Osteocyte (in vitro differentiated cells): ENCODE measurements at places on chromosomes 6 and 20. TPM values are rescaled to one million over a fixed set of nuclear protein-coding genes. Genes with fewer than 3 reads are reported as not detected.
A peak's percentile ranks its signal among the peaks of the same experiment; 100 is the strongest.

- no peak overlapping the region for H3K4me3 ChIP-seq
- no peaks in the 10 kb centered on the region for H3K36me3 ChIP-seq
- peaks cover 7% of the 10 kb centered on the region for H3K4me1 ChIP-seq
- H3K27ac ChIP-seq, result no peak overlapping the region
Observed at GRCh38 chr6:136539967-136540652, 10.1 kb downstream of the MAP7 start.

GRCh38 chr6:139296927-139297326, 5.1 kb upstream of the TXLNB start:
- no peak overlapping the region for H3K4me3 ChIP-seq
- DNase-seq, result no peak
- H3K36me3 ChIP-seq, result peaks cover 2% of the 10 kb centered on the region
- H3K27me3 ChIP-seq, result peaks cover under 1% of the 10 kb centered on the region

Gene PNLDC1
- not detected in 2 replicates for total RNA-seq

Gene CFAP61
- not detected in 2 replicates for total RNA-seq

DNA sequence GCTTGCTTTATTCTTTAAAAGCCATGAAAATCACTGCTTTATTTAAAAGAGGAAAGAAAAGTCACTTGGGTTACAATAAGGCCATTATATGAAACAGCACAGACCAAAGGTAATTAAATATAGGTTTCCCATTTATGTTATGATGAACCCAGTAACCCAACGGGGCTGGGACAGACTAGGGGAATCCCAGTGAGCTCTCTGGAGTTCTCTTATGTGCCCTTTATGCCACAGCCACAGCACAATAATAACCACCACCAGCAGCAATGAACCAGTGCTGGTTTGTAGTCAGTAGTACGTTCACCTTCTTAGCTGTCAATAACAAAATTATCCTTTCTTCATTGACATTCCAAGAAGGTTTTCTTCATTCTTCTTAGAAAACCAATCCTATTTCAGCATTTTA, 87.4 kb downstream of the KIF13A start:
- H3K36me3 ChIP-seq, result peaks cover 36% of the 10 kb centered on the region
- no peak overlapping the region for H3K4me3 ChIP-seq
- no peaks in the 10 kb centered on the region for H3K27me3 ChIP-seq

- no peak within 1 kb of the TSS for H3K27ac ChIP-seq
- H3K4me1 ChIP-seq, result no peaks in the 10 kb centered on the region
- no peak for DNase-seq
- peaks cover 5% of the 10 kb centered on the region for H3K27me3 ChIP-seq
- no peak within 1 kb of the TSS for H3K4me3 ChIP-seq
Observed at GRCh38 chr20:17699931-17700351, at the start of gene BANF2. TSS of gene BANF2 (plus strand) at chr20:17699966. CDS start at chr20:17725026, 25,060 bp downstream.

DNA sequence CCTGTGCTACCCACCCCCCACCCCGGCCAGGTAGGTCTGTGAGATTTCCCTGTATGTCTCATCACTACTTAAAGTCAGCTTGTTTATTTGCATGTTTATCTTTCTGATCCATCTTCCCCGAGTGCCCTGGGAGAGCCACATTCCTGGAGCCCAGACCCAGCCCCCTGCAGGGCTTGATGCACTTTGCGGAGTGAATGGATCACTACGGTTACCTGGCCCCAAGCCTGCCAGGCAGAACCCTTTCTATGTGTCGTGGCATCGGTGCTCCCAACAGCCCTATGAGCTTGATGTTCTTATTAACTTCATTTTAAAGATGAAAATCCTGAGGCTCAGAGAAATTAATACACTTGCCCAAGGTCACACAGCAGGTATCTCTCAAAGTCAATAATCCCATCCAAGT, 13.6 kb upstream of the SLCO4A1 start:
- DNase-seq, result no peak
- H3K27me3 ChIP-seq, result peaks cover 19% of the 10 kb centered on the region
- peaks cover 12% of the 10 kb centered on the region for H3K4me1 ChIP-seq
- no peak overlapping the region for H3K4me3 ChIP-seq
- no peak overlapping the region for H3K27ac ChIP-seq

DNA sequence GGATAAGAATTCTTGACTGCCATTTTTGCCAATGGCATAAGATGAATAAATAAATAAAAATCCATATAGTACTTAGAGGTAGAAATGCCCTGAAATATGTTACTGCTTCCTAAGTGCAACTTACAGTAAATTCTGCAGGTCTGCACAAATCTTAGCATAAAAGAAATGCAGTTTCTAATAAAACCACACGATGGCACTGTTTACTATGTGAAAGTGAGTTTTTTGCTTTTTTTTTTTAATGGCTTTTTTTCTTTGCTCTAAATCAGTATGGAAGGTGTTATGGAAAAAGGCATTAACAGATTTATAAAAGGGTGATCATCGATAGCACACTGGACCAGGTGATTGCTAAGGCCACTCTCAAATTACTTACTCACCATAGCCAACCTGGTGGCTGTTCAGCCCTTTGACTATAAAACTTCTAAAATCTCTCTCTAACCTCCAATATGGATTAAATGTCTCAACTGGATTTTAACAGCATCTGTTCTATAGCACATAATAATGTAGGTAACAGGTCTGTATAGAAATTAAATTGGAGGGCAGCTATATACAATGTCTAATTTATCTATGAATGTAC, 45.8 kb downstream of the AHI1 start:
- no peak overlapping the region for H3K4me3 ChIP-seq
- DNase-seq, result no peak
- no peaks in the 10 kb centered on the region for H3K4me1 ChIP-seq
- H3K27ac ChIP-seq, result no peak overlapping the region
- peaks cover 14% of the 10 kb centered on the region for H3K36me3 ChIP-seq

DNA sequence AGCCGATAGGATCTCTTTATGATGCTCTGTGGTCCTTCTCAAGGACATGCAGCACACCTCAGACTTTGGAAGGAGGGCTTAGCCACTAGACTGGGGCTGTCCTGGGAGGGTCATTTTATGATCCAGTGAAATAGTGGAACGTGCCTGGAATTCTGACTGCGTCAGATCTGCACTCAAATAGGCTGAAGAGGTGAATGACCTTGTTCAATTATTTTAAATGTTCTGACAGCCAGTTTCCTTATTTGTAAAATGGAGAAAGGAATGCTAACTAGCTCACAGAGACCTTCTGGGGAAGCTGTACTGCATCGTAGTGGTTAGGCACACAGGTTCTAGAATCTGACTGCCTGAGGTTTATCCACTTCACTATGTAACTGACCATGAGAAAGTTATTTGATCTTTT, 587.5 kb downstream of the MAFB start:
- peaks cover 35% of the 10 kb centered on the region for H3K27me3 ChIP-seq
- no peaks in the 10 kb centered on the region for H3K4me1 ChIP-seq
- no peak overlapping the region for H3K4me3 ChIP-seq
- no peak overlapping the region for H3K27ac ChIP-seq
- DNase-seq, result no peak

DNA sequence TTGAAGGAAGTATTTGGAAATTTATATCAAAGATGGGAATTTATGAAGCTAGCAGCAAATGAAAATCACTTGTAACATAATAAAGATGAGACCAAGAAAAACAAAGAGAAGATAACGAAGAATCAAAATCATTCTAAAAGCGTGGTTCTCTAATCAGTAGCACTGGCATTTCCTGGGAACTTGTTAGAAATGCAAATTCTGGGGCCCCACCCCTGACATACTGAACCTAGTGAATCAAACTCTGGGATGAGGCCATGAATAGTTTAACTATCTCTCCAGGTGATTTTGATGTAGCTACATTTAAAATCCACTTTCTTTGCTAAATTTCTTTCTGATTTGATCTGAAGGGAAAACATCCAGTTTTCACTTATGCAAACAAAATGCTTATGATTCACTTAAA, 1075.6 kb downstream of the HACE1 start:
- H3K36me3 ChIP-seq, result no peaks in the 10 kb centered on the region
- peaks cover 2% of the 10 kb centered on the region for H3K27me3 ChIP-seq
- H3K27ac ChIP-seq, result no peak overlapping the region
- DNase-seq, result no peak
- no peak overlapping the region for H3K4me3 ChIP-seq

DNA sequence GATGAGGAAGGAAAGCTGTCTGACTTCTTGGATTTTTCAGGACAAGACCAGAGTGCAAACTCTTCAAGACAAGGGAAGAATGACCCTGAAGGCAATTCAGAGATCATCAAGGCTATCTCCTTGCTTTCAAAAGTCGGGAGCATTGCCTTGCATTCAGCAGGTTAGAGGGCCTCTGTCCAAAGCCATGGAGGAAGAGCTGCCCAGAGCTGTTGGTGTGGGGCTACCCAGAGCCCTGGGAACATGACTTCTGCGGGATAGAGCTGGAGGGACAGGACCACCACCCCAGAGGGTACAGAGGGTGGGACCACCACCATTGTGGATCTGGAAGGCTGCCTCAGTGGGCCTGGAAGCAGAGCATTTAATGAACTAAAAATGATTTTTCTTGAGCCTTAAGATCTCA, 5.2 kb upstream of the SRXN1 start:
- peaks cover 12% of the 10 kb centered on the region for H3K27me3 ChIP-seq
- no peak overlapping the region for H3K4me3 ChIP-seq
- no peaks in the 10 kb centered on the region for H3K36me3 ChIP-seq
- DNase-seq, result no peak
- peaks cover 25% of the 10 kb centered on the region for H3K4me1 ChIP-seq

DNA sequence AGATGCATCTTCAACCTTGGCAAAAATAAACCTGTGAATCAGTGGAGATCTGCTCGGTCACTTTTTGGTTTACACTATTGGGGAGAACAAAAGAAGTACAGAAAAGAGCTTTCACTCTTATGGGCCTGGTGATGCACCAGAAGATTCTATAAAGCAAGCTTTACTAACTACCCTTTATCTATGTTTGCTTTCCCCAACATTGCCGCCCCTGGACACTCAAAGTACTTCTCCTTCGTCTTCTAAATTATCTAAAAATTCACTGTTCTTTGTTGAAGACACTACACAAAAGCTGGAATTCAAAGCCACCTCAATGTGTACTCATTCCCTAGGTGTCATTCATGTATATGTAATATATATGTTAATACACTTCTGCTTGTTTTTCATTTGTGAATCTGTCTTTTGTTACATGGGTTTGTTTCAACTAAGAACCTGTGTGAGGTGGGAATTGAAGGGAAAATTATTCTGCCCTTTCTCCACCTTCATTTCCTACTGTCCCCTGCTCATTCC, 97.9 kb upstream of the BTN3A2 start:
- H3K4me3 ChIP-seq, result no peak overlapping the region
- H3K36me3 ChIP-seq, result no peaks in the 10 kb centered on the region

- H3K4me3 ChIP-seq, result peak overlapping the region; percentile 72
- no peak for DNase-seq
- no peaks in the 10 kb centered on the region for H3K36me3 ChIP-seq
- peaks cover 55% of the 10 kb centered on the region for H3K27me3 ChIP-seq
- no peak overlapping the region for H3K27ac ChIP-seq
Observed at GRCh38 chr6:26501482-26501986, 1.4 kb downstream of the BTN1A1 start.

Gene IMPG1
- total RNA-seq, result not detected in 2 replicates

Gene ARG1
- not detected in 2 replicates for total RNA-seq

DNA sequence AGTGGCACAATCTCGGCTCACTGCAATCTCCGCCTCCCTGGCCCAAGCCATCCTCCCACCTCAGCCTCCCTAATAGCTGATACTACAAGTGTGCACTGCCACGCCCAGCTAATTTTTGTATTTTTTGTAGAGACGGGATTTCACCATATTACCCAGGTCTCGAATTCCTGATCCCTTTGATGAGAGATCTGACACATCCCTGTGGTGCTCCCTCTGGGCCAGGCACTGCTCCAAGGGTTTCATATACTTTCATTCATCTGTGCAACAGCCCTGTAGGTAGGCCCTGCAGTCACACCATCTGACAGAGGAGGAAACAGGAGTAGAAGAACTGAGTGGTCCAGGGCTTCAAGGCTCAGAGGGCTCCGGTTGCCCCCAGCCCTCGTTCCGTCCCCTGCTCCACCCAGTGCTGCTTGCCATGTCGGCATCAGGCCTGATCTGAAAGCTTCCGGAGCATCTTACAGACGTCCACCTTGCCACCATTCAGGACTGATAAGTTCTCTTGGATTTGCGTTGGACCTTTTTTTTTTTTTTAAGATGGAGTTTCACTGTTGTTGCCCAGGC, 3.3 kb downstream of the ZGPAT start:
- no peak overlapping the region for H3K27ac ChIP-seq
- no peaks in the 10 kb centered on the region for H3K27me3 ChIP-seq
- DNase-seq, result no peak
- peaks cover 25% of the 10 kb centered on the region for H3K4me1 ChIP-seq
- H3K36me3 ChIP-seq, result peaks cover 47% of the 10 kb centered on the region

Gene DPPA5
- not detected in 2 replicates for total RNA-seq

GRCh38 chr6:111725446-111726112, 119.9 kb upstream of the TRAF3IP2 start:
- peaks cover 40% of the 10 kb centered on the region for H3K4me1 ChIP-seq
- H3K27me3 ChIP-seq, result no peaks in the 10 kb centered on the region
- no peak overlapping the region for H3K27ac ChIP-seq
- peaks cover 5% of the 10 kb centered on the region for H3K36me3 ChIP-seq

DNA sequence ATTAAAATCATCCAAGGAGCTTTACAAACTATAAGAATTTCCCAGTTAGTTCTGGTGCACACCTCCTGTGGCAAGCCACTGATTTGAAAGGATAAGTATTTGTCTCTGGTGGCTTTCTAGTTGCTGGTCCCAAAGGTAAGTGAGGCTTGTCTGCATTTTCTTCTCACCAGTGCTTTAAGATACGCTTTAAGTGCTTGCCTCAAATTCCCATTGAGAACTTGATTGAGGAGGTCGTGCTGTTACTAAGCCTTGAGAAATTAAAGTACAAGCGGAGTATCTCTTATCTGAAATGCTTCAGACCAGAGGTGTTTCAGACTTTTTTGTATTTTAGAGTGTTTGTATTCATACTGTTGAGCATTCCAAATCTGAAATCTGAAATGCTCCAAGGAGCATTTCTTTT, 29.9 kb upstream of the MYO6 start:
- no peak for DNase-seq
- no peaks in the 10 kb centered on the region for H3K27me3 ChIP-seq
- peaks cover 28% of the 10 kb centered on the region for H3K36me3 ChIP-seq
- no peak overlapping the region for H3K4me3 ChIP-seq
- H3K27ac ChIP-seq, result no peak overlapping the region

Gene RRAGD
- 4.5 TPM in 2 replicates for total RNA-seq

Gene MATN4
- not detected in 2 replicates for total RNA-seq

- no peaks in the 10 kb centered on the region for H3K27me3 ChIP-seq
- peaks cover 52% of the 10 kb centered on the region for H3K36me3 ChIP-seq
- no peaks in the 10 kb centered on the region for H3K4me1 ChIP-seq
- DNase-seq, result peak; percentile 82
- no peak overlapping the region for H3K4me3 ChIP-seq
- no peak overlapping the region for H3K27ac ChIP-seq
Observed at GRCh38 chr20:24965065-24965919, 16.2 kb downstream of the CST7 start.

Gene CD93
- total RNA-seq, result 0.13 and 0.21 TPM in 2 replicates

GRCh38 chr6:68874747-68875146, 239.7 kb downstream of the ADGRB3 start:
- peaks cover 12% of the 10 kb centered on the region for H3K27me3 ChIP-seq
- no peak overlapping the region for H3K27ac ChIP-seq
- no peaks in the 10 kb centered on the region for H3K36me3 ChIP-seq
- no peak overlapping the region for H3K4me3 ChIP-seq
- DNase-seq, result no peak
- no peaks in the 10 kb centered on the region for H3K4me1 ChIP-seq

Gene TPX2
- total RNA-seq, result 22.6 and 25.5 TPM in 2 replicates

Gene CLPSL1
- not detected in 2 replicates for total RNA-seq
